NCI-H2107 (cell line): ENCODE measurements at places on chromosomes 6 and 20.

DNA sequence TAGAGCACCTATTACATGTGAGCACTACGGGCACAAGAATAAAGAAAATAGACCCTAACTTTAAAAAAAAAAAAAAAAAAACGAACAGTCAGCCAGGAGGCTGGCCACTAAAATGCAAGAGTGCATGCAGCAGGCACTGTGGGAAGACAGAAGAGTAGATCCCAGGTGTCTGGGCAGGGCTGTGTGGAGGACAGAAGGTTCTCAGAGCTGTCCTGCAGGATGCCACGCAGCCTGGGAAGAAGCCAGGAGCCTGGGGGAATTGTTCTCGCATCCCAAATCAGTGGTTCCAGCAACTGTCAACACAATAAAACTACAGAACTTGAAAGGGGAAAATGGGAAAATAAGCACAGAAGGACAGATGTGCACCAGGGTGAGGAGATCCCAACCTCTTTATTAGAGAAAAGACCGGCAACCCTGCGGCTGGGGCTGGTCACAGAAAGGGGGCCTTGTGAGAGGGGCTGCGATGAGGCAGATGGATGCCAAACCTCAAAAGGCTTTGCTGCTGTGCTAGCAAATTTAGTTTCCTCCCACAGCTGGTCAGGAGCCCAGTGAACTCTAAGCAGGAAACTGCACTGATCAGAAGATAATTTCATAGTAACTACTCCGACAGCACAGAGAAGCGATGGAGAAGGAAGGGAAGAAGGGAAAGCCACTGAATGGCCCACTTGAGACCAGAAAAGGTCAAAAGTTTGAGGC is 30.9 kb downstream of the MAP3K5 start:
- no peak for DNase-seq

GRCh38 chr6:31943742-31944141 is 2.2 kb upstream of the CFB start:
- DNase-seq: no peak

DNA sequence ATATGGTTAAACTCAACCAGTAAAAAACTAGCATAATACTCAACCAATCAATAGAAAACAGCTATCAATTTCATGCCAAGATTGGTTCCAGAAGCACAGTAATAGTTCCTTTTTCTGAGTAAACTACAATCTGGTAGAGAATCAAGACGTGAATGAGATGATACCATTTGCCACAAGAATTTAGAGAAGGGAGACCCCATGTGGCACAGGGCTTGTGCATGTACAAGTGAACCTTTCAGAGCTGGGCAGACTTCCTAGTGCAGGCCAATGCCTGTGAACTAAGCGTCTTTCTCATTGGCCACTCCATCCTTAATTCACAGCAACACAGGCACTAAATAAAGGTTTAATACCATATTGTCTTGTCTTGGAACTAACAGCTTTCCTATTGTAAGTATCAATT is 213.5 kb downstream of the RFPL4B start:
- DNase-seq: no peak

DNA sequence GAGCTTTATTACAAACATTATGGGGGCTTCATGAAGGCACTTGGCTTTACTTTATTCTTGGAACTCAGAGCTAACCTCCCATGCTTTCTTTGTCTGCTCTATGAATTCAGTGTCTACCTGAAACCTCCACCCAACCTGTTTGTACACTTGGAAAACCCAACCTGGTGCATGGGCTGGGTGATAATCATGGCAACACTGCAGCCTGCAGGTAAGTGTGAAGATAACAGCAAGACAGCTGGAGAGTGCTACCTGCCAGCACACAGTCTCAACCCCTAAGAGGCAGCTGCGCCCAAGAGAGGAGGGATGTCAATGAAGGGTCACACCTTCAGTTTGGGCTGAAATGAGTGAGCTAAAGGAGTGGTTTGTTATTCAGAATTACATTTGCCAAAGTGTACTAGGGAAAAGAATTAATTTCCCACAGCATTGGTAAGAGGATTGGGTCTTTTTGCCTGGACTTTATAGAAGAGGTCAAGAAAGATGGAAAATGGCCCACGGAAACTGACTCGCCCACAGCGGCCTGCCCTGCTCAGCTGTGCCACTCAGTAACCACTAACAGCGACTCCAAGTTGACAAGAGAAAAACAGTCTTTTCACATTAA is 24.4 kb downstream of the FOXQ1 start:
- no peak for DNase-seq

GRCh38 chr20:36908603-36909002 is 32.7 kb downstream of the TLDC2 start:
- DNase-seq: no peak

GRCh38 chr20:35616465-35617396 is 1.1 kb downstream of the SPAG4 start:
- DNase-seq: peak; percentile 14

DNA sequence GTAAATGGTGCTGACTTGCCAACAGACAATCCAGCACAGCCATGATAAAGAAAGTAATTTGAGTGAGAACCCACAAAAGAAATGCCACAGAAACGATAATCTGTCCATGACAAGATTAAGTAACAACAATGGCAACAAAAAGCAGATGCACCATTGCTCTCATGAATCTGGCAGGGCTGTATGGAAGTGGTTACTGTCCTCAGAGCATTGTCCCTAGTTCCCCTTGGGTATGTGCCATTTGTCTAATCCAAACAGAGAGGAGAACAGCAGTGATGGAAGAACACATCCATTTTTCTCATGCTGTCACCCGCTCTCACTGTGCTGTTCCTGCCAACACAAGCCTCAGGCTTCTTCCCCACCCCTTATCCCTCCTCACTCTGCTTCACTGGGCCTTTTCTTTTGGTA is 65.8 kb downstream of the REV3L start:
- no peak for DNase-seq
